ENCODE measurements at places on chromosomes 12 and 14.

DNA sequence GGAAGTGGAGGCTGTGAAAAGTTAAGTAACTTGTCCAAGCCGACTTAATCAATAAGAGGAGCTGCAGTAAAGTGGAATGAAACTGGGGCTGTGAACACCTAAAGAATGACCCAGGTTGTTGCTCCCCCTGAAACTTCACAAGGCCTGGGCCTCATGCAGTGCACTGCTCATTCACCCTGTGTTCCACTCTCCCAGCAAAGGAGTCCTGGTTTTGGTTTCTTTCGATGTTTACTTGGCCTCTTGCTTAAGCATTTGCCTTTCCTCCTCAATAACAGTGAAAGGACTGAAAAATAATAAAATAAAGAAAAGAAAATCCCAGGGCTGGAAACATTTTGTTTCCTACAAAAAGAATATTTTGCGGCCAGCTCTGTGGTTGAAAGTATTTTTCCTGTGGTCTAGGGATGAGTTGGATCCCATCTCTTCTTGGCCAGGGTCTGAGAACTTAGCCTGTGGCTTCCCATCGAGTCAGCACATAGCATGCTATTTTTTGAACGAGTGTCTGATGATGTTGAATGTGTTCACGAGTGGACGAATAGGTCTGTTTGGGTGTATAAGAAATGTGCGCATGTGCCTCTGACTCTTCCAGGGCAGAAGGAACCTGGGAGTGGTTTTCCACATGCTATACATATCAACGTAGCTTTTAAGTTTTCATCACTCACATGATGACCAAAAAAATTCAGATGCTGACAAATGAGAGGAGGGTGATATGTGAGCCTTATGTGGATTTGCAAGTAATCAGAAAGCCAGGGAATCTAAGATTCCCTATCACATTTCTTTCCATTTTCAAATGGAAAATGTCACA, 349.8 kb downstream of the ZFP36L1 start:
- DNase-seq, result peak; percentile 95

GRCh38 chr12:47270782-47271664, 191.3 kb upstream of the AMIGO2 start:
- DNase-seq, result peak; percentile 91

GRCh38 chr12:2811801-2812200, 667 bp upstream of the ITFG2 start:
- DNase-seq, result no peak

DNA sequence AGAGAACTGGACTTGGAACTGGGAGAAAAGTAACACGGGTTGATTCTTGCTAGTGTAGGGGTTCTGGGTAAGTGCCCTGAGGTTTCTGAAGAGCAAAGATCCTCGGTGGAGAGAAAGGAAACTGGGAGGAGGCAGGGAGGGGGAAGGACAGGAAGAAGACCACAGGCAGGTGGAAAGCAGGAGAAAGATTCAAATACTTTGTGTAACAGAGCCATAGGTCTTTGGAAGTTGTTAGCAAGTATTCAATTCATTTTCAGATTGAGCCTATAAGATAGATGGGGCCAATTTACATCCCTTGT, 1.3 kb downstream of the PNP start:
- DNase-seq, result no peak

- DNase-seq, result peak; percentile 95
These were observed 89.0 kb downstream of the SCARB1 start for GRCh38 chr12:124774462-124775167.

- DNase-seq, result no peak
These were observed 11.4 kb downstream of the PRORP start for GRCh38 chr14:35133542-35134328.

- peak; percentile 17 for DNase-seq
These were observed 16.8 kb upstream of the MYL2 start for GRCh38 chr12:110937104-110937641.

- DNase-seq, result no peak
These were observed 65.4 kb downstream of the PPFIBP1 start for GRCh38 chr12:27589419-27589818.

- DNase-seq, result no peak
These were observed 171.7 kb upstream of the FLRT2 start for GRCh38 chr14:85358136-85358785.

- peak; percentile 4 for DNase-seq
These were observed 142.8 kb downstream of the LRFN5 start for GRCh38 chr14:41749429-41749828.

Data from AG10803 (cell line).